ENCODE measurements at places on chromosomes 5 and 9.

DNA sequence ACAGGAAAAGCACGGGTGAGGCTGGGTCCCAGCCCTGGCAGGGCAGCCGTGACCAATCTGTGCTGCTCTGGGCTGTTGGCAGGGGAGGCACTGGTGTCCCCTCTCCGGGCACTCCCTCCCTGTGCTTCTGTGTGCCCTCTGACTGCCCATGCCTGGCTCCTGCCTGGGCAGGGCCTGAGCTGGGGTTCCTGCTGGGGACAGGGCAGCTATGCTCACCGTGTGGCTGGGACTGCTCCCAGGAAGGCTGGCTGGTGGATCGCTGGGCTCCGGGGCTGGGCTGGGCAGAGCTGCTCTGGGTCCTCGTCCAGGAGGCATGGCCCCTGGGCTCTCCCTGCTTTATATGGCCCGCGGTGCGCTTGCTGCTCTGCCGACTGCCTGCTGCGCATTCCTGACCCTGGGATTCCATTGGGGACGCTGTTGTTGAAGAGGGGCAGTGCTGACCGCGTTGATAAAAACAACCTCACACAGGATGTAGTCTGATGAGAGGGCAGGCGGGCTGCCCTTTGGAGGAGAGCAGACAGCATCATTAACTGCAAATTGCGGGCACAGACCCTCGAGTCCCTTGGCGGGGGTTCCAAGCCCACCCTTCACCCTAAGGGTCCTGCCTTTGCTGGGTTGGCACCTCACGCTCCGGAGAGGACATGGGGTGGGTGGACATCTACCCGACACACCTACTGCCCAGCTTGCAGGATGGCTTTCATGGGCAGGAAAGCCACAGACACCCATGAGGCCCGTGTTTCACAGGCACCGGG is 955 bp downstream of the QRFP start:
- no peak for DNase-seq

DNA sequence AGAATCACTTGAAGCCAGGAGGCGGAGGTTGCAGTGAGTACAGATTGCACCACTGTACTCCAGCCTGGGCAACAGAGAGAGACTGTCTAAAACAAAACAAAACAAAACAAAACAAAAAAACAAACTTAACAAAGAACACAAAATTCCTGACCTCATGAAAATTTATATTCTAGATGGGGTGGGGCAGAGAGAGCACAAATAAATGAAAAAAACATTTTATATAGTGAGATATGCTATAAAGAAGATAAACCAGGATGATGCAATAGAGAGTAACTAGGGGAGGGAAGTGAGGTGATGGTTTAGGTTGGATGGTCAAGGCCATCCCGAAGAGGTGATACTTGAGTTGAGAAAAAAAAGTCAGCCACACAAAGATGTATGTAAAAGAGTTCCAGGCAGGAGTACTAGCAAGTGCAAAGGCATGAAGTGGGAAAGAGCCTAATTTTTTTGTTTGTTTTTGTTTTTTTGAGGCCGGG is 10.2 kb upstream of the LARS1 start:
- DNase-seq, result no peak

DNA sequence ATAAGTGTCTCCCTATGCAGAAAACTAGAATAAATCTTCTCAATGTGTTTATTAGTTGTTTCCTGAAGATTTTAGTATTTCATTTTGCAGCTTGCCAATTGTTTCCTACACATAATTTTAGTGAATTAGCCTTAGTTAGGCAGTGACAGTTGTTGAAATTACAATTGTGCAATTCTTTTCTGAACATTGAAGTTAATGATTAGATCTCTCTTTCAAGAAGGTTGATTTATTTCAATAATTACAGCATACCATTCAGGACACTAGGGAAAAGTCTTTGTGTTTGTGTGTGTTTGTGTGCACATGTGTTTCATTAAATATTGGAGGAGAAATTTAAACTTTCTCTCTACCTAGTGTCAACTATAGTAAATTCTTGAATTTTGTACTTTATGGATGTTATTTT is 199.6 kb upstream of the MPDZ start:
- no peak for DNase-seq

DNA sequence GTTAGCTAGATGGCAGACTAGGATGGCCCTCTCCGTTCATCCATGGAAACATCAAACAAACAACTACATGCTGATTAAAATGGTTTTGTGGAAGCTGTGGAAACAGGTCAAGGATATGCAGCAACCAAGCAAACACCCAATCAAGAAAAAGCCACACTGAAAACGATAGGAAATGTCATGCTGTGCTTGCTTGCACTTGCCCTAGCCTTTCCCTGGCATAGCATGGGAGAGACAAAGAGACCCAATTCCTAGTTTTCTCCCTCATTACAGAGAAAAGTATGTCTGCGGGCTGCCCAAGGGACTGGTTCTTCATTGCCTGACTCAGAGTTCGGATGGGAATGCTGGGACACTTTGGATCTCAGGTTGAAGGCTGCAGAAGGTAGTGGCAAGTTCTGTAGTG is 98.7 kb downstream of the FANCC start:
- DNase-seq, result no peak

GRCh38 chr5:75510836-75511434 is 494 bp downstream of the CERT1 start:
- peak; percentile 49 for DNase-seq

GRCh38 chr9:76530458-76531110 is 71.6 kb downstream of the GCNT1 start:
- DNase-seq, result no peak

- DNase-seq, result no peak
Observed at GRCh38 chr9:97562542-97562941, 61.1 kb downstream of the TMOD1 start.

DNA sequence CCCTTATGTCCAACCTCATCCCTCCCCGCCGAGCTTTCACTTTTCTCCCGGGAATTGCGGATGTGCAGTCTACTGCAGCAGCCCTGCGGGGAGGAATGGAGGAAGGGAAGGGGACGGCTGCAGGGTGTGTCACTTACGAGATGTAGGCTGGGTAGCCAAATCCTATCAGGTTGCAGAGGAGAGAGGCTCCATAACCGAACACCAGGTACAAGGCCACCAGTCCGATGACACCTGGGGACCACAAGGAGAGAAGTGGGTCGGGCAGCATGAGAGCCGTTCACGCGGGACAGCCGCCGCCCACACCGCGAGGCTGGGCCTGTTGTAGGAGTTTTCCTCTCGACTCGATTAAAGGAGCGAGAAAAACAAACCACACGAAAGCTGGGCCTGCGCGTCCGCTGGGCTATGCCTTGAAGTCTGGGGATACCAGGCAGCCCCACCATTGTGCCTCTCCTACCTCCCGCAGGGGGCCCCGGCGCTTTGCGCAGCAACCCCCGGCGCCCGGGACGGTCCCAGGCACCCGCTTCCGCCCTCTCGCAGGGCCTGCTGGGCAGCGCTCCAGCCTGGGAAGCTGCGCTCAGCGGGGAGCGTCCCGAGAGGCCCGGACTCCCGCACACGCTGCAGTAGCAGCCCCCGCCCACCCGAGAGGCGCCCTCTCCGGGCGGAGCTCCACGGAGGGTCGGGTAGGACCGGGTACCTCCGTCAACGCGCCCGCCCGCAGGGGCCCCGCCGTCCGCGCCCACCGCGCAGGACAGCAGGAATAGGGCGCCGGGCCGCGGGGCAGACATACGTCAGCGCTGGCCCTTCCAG is 798 bp downstream of the REEP5 start:
- peak; percentile 35 for DNase-seq

DNA sequence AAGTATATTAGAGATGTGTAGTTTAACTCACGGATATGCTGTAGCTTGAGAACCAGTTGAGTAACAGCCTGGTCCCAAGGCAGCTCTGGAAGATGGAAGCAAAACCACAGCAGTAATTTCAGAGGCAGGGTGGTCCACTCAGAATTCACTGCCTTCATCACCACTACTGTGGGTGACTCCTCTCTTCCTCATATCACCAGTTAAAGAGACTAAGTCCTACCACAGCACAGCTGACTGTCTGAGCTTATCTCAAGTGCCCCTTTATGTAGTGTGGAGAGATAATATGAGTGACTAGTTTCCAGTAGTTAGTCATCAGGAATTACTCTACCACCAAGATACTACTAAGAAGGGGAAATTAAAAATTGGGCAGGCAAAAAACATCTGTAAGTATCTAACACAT is 1571.2 kb upstream of the C9orf72 start:
- no peak for DNase-seq

DNA sequence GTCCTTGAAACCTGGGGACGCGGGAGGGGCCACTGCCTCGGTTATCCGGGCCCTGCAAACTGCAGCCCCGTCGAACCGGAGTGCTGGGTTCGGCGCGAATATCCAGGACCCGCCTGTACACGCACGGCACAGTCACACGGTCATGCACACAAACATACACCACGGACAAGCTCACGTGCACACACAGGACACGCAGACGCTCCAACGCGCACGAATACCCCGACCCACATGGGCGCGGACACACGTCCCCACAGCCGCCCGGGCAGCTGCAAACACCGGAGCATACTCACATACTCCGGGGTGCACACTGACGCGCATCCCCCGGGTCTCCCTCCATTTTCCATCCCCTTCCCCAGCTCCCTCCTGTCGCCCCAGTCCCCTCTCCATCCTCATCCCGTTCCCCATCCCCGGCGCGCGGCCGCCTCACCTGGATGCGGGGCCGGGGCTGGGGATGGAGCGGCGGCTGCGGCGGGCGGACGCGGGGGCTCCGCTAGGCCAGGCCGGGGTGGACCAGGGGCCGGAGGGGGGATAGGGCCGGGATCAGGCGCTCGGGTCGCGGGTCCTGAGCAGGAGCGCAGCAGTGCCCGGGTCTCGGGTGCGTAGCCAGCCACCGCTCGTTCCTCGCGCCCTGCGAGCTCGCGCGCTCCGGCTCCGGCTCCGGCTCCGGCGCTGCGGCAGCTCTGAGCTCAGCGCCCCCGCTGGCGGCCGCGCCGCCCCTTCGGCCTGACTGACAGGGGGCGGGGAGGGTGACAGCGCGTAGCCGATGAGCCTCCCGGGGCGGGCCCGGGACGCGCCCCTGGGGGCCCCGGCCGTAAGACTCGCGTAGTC is at the start of the genes EIF4E1B and SNCB:
EIF4E1B (plus strand) TSS at position 823 of the 828 bp plus-strand sequence. CDS start 12,113 bp downstream, outside the sequence.
SNCB (minus strand) TSS at position 682 of the 828 bp plus-strand sequence. CDS start 880 bp downstream, outside the sequence.
- DNase-seq, result no peak

GRCh38 chr5:67308988-67309688 is 112.5 kb upstream of the CD180 start:
- no peak for DNase-seq

- DNase-seq, result no peak
Observed at GRCh38 chr5:57468481-57469163, 14.0 kb downstream of the ACTBL2 start.

DNA sequence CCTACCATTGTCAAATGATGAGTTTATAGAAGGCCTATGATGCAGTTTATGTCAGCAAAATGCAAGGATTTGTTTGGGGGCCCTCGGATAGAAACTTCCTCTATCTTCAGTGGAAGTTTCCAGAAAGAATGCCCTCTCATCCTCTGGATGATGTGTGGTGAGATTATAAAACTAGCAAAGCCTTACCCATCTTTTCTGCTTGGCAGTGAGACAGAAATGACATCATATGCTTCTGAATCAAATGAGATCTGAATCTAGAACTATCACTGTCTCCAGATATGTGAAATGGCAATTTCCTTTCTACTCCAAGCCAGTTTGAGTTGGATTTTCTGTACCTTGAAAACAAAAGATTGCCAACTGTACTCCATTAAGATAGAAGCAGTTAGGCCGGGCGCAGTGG is 60.4 kb upstream of the CKMT2 start:
- no peak for DNase-seq

DNA sequence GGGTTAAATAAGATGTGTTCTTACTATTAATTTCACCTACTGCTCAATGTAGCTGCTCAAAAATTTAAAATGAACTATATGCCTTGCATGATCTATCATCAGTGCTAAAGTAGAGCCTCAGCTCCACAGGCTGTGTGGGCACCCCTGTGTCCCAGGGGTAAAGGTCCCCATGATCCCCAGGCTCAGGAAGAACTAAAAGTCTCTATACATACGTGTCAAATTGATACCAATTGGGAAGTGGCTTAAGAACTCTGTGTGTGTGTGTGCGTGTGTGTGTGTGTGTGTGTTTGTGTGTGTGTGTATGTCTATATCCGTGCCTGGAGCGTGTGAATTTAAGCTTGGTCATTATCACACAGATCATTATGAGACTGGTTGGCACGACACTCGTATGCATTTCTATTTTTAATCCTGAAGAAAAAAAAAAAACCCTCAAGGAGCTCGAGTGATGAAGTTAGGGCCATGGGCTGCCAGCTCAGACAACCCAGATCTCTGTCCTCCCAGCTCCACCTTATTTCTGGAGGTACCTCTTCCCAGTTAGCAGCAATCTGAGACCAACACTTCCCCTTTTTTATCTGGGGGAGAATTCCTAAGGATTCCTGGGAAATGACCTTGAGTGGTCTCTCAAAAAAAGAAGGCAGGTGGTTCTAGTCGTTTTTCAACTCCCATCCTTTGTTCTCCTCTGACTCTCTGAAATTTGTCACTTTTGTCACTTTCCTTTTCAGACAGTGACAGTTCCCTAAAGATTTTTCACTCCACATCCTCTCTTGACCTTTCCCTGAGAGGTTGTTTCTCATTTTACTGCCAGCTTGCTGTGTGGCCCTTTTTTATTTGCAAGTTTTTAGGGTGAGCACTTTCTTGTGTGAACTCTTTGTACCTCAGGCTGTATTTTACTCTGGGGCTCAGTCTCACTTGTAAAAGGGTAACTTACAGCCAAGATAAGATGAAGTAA is 45.7 kb upstream of the CTXN3 start:
- DNase-seq, result peak; percentile 30

DNA sequence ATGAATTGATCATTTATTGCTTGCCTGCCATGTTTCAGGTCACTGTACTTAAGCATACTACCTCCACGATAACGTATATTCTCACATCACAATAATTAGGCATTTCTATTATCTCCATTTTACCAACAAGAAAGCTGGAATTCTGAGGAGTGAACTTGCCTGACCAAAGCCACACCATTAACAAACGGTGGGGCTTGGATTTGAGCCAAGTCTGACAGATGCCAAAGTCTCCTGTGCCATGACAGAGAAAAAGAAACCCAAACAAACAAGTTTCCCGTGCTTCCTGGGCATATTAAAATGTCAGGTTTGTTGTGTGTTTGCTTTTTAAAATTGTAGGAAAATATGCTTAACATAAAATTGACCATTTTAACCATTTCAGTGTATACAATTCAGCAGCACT is 40.8 kb upstream of the KCNV2 start:
- no peak for DNase-seq
